Nephron progenitor cell (in vitro differentiated cells): ENCODE measurements at places on chromosomes 6 and 20.

DNA sequence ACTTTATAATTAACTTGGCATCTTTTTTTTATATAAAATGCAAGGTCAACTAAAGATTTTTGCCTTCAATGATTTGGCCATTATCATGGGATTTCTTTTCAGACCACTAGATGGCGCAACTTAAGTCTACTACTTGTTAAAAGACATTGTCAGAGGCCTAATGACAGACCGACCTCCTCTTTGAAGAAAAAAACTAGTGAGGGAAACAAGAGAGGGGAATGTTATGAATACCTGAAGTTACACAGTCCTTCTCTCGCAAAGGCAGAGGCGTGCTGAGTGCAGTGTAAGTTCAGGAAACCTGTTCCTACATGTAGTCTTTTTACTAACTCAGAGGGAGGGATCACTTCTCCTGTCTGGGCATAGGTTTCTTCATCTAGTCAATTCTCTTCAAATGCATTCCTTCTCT is 9.3 kb downstream of the TRAPPC3L start:
- no peak overlapping the region for H3K27ac ChIP-seq
- H3K36me3 ChIP-seq, result no peaks in the 10 kb centered on the region
- DNase-seq, result peak; percentile 15
- no peak overlapping the region for H3K4me3 ChIP-seq
- H3K27me3 ChIP-seq, result peaks cover 9% of the 10 kb centered on the region
- peaks cover 23% of the 10 kb centered on the region for H3K4me1 ChIP-seq

DNA sequence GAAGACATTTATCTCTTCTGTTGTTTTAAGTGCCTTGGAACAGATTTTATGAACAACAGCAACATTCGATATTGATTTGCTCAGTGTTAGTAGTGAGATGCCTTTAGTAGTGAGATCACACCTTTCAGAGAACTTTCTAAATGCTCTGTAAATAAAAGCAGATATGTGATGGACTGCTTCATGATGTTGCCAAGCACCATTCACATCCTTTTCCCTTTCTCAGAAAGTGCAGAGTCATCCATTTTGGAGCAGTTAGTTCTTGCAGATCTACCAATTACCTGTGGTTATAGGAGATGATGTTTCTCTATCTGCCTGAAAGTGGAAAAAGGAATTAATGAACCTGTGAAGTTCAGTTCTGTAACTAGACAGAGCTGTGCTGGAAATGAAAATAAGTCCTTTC is 27.0 kb downstream of the CBFA2T2 start:
- DNase-seq, result no peak
- H3K4me3 ChIP-seq, result no peak overlapping the region
- H3K36me3 ChIP-seq, result peaks cover 9% of the 10 kb centered on the region

GRCh38 chr20:6664574-6664973 is 102.9 kb upstream of the BMP2 start:
- peaks cover 39% of the 10 kb centered on the region for H3K4me1 ChIP-seq
- no peak overlapping the region for H3K27ac ChIP-seq
- DNase-seq, result no peak
- H3K4me3 ChIP-seq, result no peak overlapping the region

DNA sequence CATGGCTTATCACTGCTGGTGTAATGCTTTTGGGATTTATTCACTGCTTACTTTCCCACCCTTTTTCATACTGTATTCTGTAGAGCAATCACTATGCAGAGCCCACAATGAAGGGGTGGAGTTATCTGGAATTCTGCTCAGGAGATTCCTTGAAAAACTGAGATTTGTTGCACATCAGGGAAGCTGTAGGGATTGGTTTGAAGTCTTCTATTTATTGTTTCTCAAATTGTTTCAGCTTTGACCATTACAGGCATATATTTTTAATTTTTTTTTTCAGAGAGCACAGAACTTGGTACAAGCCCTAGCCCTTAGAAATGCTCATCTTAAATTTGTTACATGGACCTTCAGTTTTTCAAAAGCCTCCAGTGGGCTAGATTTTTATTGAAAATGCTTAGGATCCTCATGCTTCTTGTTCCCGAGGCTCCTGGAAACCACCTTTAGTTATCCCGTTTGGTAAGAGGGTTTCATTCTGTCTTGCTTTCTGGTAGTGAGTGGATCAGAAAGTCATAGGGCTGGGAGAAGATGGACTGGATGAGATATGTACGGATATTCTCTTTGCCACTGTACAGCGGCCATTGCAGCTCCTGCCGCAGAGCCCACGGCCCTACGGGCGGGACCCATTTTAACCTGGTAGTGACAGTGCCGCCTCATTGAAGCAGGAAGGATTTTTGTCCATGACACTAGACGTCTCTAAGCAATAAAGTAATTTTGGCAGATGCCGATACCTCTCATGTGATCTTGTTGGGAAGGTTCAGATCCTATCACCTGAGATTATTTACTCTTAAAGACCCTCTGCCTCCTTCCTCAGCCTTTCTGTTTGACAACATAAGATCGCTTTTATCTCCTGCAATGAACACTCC is 45.3 kb upstream of the ZNF184 start:
- no peak overlapping the region for H3K27ac ChIP-seq
- peaks cover 7% of the 10 kb centered on the region for H3K4me1 ChIP-seq
- no peak for DNase-seq

- H3K4me1 ChIP-seq, result peaks cover 54% of the 10 kb centered on the region
- peaks cover 5% of the 10 kb centered on the region for H3K27me3 ChIP-seq
- H3K4me3 ChIP-seq, result no peak overlapping the region
- no peaks in the 10 kb centered on the region for H3K36me3 ChIP-seq
- no peak overlapping the region for H3K27ac ChIP-seq
These were observed 42.5 kb upstream of the RFPL4B start for GRCh38 chr6:112304680-112305079.

GRCh38 chr6:168735268-168735949 is 294.4 kb downstream of the SMOC2 start:
- peaks cover 9% of the 10 kb centered on the region for H3K36me3 ChIP-seq
- H3K27ac ChIP-seq, result no peak overlapping the region
- H3K4me3 ChIP-seq, result no peak overlapping the region
- no peaks in the 10 kb centered on the region for H3K4me1 ChIP-seq
- DNase-seq, result no peak

- no peaks in the 10 kb centered on the region for H3K27me3 ChIP-seq
- no peak overlapping the region for H3K4me3 ChIP-seq
- H3K27ac ChIP-seq, result no peak overlapping the region
- no peaks in the 10 kb centered on the region for H3K4me1 ChIP-seq
- peaks cover 74% of the 10 kb centered on the region for H3K36me3 ChIP-seq
These were observed 59.2 kb upstream of the CSE1L start for GRCh38 chr20:48986899-48987298.

- no peak overlapping the region for H3K4me3 ChIP-seq
- no peaks in the 10 kb centered on the region for H3K36me3 ChIP-seq
- peaks cover 6% of the 10 kb centered on the region for H3K27me3 ChIP-seq
- no peak for DNase-seq
- H3K27ac ChIP-seq, result no peak overlapping the region
These were observed 48.6 kb upstream of the SLC16A10 start for GRCh38 chr6:111038534-111039252.

GRCh38 chr20:623704-624103 is 13.6 kb upstream of the TCF15 start:
- H3K4me1 ChIP-seq, result peaks cover 43% of the 10 kb centered on the region
- H3K27me3 ChIP-seq, result peaks cover 16% of the 10 kb centered on the region
- no peak for DNase-seq
- H3K4me3 ChIP-seq, result no peak overlapping the region
- H3K36me3 ChIP-seq, result peaks cover 4% of the 10 kb centered on the region

DNA sequence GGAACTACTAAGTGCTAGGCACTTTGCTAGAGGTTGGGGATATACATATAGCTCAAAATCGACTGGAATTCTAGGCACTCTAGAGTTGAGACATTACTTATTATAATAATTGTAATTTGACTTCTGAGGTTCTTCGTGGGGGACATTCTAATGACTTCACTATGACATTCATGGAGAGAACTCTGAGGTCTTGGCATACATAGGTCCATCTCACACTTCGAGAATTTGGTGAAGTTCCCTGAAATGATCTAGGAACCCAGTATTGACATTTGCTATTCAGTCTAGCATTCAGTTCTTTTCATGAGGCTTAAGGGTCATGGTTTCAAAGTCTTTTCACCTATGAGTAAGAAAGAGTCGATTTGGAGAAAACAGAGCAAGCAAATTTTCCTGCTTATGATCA is 446.6 kb upstream of the JAG1 start:
- peaks cover 9% of the 10 kb centered on the region for H3K4me1 ChIP-seq
- no peak overlapping the region for H3K4me3 ChIP-seq
- no peak for DNase-seq

- H3K4me3 ChIP-seq, result no peak overlapping the region
- no peak overlapping the region for H3K27ac ChIP-seq
- peaks cover 12% of the 10 kb centered on the region for H3K4me1 ChIP-seq
- DNase-seq, result no peak
- no peaks in the 10 kb centered on the region for H3K27me3 ChIP-seq
These were observed 96.9 kb upstream of the PTPRK start for GRCh38 chr6:128617285-128617684.

DNA sequence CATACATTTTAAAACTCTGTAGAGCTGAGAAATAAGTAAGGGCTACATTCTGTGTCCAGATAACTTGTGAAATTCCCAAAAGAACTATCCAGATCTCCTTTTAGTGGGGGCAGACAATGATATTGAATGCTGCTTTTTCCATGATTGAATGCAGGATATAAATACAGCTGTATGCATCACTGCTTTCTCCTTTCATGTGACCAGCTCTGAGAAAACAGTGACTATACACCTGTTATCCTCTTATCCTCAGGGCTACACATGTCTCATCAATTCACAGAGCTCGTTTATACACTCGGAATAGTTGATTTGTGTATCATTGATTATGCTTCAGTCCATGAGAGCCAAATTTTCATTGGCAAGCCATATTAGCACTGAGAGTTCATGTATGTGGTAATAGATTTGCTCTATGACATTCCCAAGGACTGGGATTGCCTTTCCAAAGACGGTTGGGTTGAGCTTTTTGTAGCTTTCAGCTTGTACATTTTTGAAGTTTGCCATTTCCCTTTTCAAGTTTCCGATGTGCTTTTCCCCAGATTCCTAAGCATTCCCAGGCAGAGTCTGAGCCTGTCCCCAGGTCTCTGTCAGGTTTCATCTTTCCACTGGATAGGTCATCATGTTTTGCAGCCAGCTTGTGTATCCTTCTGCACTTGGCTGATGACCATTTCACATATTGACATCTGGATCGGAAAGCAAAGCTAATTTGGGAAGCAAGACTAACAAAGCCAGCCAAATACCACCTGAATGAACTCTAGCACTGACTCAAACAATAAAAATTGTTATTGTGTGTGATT is 97.7 kb downstream of the RFX6 start:
- peaks cover 4% of the 10 kb centered on the region for H3K27me3 ChIP-seq
- H3K27ac ChIP-seq, result no peak overlapping the region
- H3K36me3 ChIP-seq, result no peaks in the 10 kb centered on the region
- no peak for DNase-seq
- H3K4me3 ChIP-seq, result no peak overlapping the region

- H3K4me3 ChIP-seq, result no peak overlapping the region
- H3K27me3 ChIP-seq, result peaks cover 2% of the 10 kb centered on the region
- H3K27ac ChIP-seq, result no peak overlapping the region
- no peaks in the 10 kb centered on the region for H3K36me3 ChIP-seq
- no peak for DNase-seq
These were observed 179.2 kb upstream of the TNFAIP3 start for GRCh38 chr6:137687818-137688217.

GRCh38 chr20:12700701-12701100 is 308.1 kb upstream of the SPTLC3 start:
- H3K27me3 ChIP-seq, result peaks cover 4% of the 10 kb centered on the region
- DNase-seq, result no peak
- no peaks in the 10 kb centered on the region for H3K4me1 ChIP-seq
- H3K27ac ChIP-seq, result no peak overlapping the region
- H3K36me3 ChIP-seq, result no peaks in the 10 kb centered on the region
- no peak overlapping the region for H3K4me3 ChIP-seq

- no peak overlapping the region for H3K4me3 ChIP-seq
- peak; percentile 73 for DNase-seq
- no peaks in the 10 kb centered on the region for H3K36me3 ChIP-seq
These were observed 51.3 kb upstream of the GLP1R start for GRCh38 chr6:38997128-38997761.

DNA sequence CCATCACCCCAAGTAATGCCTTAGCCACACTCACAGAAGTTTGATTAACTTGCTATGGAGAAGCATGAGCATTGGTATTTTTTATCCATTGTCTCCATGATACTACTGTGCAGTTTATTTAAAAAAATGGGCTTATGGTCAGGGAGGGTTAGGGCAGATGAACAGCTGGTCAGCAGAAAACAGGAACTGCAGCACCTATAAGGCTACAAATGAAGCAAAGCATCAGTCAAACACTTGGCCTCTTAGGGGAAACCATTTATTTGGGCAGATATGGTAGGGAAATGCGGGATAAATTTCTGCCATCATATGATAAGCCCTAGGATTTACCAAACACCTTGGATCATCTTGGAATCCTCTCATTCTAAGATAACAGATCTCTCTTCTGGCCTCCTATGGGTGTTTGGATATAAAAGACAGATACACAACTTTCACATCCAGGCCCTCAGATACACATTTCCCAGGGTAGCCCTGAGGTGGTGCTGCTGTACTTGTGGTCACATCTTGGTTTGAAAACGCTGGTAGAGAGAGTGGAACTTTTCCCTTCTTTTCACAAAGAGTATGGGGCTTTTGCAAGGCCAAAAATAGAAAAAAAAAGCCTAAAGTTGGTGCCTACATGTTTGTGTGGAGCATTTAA is 42.8 kb upstream of the AHI1 start:
- no peaks in the 10 kb centered on the region for H3K27me3 ChIP-seq
- H3K27ac ChIP-seq, result no peak overlapping the region
- no peak overlapping the region for H3K4me3 ChIP-seq
- H3K4me1 ChIP-seq, result peaks cover 7% of the 10 kb centered on the region

DNA sequence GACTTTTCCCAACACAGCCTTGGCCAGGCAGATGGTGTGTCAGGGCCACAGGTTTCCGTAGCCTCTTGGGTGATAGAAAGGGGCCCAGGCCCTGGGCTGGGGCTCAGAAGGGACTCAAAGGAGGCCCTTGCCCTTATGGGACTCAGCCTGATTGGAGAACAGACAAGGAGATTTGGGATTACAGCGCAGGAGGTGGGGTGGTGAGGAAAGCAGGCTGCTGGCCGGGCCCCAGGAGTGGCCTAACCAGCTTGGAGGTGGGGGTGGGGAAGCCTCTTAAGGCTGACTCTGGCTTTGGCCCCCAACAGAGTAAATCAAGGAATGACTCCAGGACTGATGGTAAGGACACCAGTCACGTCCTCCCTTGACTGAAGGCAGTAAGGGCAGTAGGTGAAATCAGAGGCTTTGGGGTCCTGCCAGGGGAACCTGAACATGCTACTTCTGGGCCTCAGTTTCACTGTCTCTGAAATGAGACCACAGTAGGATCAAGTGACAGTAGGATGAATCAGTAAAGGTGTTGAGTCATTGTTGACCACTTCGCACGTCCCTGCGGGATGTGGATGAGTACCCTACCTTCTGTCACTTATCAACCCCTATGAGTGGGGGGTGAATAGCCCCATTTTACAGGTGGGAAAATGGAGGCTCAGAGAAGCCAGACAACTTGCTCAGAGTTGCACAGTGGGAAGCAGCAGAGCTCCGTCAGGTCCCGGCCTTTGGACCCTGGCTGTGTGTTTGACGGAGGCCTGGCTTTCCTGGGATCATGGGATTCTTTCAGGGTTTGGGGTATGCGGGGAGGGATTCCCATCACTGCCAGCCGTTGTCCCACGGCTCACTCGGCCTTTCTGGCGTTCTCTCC is 4.5 kb downstream of the SNAI1 start:
- peak overlapping the region; percentile 97 for H3K4me3 ChIP-seq
- no peak for DNase-seq
- H3K4me1 ChIP-seq, result peaks cover 94% of the 10 kb centered on the region
- H3K27me3 ChIP-seq, result no peaks in the 10 kb centered on the region
- H3K36me3 ChIP-seq, result peaks cover 7% of the 10 kb centered on the region
